Fibroblast of villous mesenchyme (primary cell): ENCODE measurements at places on chromosomes 11 and 22. TPM values are rescaled to one million over a fixed set of nuclear protein-coding genes. Genes with fewer than 3 reads are reported as not detected.
A peak's percentile ranks its signal among the peaks of the same experiment; 100 is the strongest.

The EML3 gene
- 15.5 and 21.6 TPM in 2 replicates for total RNA-seq

The OR52E8 gene
- not detected in 2 replicates for total RNA-seq

The RTN4R gene
- 0.97 and 1.3 TPM in 2 replicates for total RNA-seq

The SLC1A2 gene
- 18.7 and 23.7 TPM in 2 replicates for total RNA-seq

The APOL4 gene
- not detected in 2 replicates for total RNA-seq

The FGF4 gene
- not detected in 2 replicates for total RNA-seq

The TRPC6 gene
- total RNA-seq: 26.4 and 35.8 TPM in 2 replicates

The RFPL1 gene
- total RNA-seq: not detected in 2 replicates

The HSD17B12 gene
- total RNA-seq: 107 and 148 TPM in 2 replicates

The GLB1L2 gene
- under 0.01 TPM in 1 of 2 replicates, not detected in the other for total RNA-seq

The SLC25A45 gene
- total RNA-seq: 1.7 and 2.9 TPM in 2 replicates

The ARHGEF17 gene
- 71.2 and 78.3 TPM in 2 replicates for total RNA-seq

The KREMEN1 gene
- total RNA-seq: 2.6 and 3.2 TPM in 2 replicates

The ANGPTL5 gene
- not detected in 2 replicates for total RNA-seq

The TBX10 gene
- not detected in 2 replicates for total RNA-seq

The GGTLC3 gene
- total RNA-seq: not detected in 2 replicates

The TMPRSS4 gene
- total RNA-seq: not detected in 2 replicates

GRCh38 chr11:22707119-22707899, 40.9 kb downstream of the GAS2 start:
- no peak for DNase-seq

- peak; percentile 52 for DNase-seq
These were observed 10.8 kb downstream of the ARAP1 start for GRCh38 chr11:72741429-72741833.

DNA sequence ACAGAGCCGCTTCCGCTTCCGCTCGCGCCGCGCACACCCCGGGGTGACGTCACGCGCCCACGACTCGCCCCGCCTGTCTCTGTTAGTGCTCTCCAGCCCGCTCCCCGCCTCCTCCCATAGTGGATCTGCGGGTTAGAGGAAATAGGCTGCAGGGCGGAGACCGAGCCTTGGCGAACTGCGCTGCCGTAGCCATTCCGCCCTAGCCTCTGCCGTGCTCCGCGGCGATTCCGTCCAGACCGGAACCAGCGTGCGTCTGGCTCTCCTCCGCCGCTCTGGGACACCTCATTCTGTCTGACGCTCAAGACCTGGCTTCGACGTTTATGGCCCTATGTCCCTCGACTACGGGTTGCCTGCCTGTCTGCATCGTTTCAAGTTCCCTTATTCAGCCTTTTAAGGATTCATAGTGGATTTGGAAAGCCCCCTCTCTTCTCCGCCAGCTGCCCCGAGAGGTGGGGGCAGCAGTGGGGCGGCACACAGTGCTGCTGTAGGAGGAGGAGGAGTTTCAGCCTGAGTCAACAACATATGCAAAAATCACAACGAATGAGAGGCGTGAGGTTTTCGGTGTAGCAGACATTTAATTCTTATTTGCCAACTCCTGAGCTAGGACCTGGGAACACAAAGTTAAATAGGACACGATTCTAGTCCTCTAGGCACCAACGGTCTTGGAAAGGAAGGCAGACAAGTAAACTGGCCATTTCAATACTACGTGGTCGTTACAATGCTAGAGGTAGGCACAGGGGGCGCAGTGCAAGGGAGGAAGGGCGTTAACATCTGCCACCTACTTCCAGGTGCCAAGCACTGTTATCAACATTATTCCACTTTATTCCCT, at the start of gene TAF10:
TSS of gene TAF10 (minus strand) at position 4 of the 829 bp plus-strand sequence. CDS start 27 bp downstream, outside the sequence.
- peak; percentile 98 for DNase-seq

DNA sequence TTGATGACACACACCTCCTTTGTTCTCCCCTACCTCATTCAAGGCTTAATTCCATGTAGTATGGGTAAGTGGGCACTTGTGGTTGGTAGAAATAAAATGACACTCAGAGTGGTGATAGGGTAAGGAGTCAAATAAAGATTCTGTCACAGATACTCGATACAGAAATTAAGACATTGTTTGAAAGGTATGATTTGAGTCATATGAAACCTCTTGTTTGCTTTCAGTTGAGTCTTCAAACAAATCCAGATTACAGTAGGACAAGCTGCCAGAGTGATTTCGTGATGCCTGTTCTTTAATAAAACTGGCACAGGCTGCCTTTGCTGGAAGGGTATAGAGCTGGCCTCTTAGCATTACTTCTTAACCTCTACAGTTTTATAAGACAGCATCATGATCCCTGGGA, 182.4 kb downstream of the SPON1 start:
- no peak for DNase-seq

DNA sequence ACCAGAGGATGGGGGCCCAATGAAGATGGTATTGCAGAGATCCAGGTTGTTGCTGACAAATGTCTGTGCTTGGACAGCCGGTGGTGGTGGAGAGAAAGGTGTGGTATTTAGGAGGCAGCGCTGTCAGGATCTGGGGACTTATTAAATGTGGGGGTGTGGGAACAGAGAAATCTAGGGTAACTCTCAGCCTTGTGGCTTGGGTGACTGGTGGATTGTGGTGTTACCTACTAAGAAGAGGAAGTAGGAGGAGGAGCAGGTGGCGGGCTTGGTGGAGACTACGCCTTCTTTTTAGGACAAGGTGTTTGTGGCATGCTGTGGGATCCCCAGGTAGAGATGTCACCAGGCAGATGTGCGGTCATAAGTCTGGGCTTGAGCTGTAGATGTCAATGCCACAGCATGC, 144.0 kb downstream of the GRIK4 start:
- DNase-seq: no peak

DNA sequence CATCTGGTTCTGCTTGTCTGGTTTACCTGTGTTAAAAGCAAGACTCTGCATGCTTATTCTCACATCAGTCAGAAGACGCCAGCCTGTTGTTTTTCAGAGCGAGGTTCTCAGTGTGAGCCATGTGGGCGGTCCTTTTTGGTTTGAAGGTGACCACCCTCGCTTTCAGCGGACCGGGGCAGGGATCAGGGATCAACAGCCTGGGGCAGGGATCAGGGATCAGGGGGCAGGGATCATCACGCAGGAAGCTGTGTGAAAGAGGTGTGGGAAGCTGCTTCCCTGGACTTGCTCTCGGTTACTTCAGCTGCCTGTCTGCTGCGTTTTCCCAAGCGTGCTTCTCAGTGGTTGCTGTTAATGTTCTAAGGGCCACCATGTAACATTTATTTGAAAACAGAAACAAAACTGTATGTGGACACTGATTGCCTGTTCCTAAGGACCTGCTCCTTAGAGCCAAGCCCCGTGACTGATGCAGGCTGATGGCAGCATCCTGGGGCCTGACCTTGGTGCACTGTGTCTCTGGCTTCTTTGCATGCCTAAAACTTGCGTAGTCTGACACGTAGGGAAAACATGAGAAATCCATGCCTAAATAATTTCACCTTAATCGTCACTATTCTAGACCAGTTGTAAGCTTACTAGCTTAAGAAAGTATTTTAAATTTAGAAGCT, 146.9 kb downstream of the ATXN10 start:
- DNase-seq: no peak

GRCh38 chr22:39897841-39898240, 3.0 kb upstream of the GRAP2 start:
- no peak for DNase-seq

- no peak for DNase-seq
These were observed 1.2 kb downstream of the GAS2L1 start for GRCh38 chr22:29307596-29308147.

- DNase-seq: peak; percentile 83
These were observed at the start of gene ENDOD1 for GRCh38 chr11:95089620-95090542. Gene ENDOD1 (plus strand): TSS chr11:95089846. CDS start chr11:95089928, 82 bp downstream.

DNA sequence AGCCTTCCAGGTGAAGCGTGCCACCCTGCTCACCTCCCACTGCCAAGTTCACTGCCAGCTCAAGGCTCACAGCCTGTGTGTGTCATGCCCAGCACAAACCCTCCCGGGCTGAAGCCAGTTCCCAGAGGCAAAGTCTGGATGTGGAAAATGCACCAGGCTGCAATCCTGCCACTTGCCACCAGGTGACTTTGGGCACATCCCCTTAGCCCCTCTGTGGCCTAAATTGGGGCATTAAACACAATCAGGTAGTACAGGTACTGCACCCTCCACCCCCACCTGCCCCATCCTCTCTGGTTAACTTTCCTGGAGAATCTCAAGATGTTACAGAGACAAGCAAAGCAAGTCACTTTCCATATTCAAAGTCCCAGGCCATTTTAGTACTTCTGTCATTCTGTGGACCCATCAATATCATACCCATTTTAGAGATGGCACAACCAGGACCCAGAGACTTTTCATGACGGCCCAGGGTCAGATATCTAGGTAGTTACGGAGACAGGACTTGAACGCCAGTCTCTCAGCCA, 1.8 kb upstream of the RASD2 start:
- no peak for DNase-seq

DNA sequence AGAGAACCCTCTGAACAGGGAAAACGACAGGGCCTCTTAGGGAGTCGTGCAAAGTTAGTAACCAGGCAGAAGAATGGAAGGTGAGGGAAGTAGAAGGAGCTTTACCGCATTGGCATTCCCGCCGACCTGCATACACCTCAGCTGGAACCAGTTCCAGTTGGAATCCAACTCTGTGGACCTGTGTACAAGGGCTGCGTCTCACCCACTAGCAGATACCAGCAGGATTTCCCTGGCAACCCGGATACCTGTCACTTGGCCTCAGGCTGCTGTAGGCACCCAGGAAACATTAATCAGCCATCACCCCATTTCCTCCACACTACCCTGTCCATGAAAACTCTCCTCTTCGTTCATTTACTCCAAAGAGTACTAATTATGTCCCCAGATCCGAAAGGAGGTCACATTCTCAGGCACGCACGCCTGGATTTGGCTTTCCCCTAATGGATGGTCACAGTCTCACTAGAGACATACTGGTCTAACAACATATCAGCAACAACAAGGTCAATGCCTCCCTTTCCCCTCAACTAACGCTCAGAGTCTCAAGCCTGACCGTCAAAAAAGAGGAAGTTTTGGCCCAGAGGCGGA, 842 bp downstream of the ARFGAP2 start:
- DNase-seq: no peak

- DNase-seq: peak; percentile 75
These were observed 15.8 kb downstream of the ABTB2 start for GRCh38 chr11:34341931-34342533.

GRCh38 chr11:68664906-68665305, 19.4 kb upstream of the GAL start:
- DNase-seq: no peak

DNA sequence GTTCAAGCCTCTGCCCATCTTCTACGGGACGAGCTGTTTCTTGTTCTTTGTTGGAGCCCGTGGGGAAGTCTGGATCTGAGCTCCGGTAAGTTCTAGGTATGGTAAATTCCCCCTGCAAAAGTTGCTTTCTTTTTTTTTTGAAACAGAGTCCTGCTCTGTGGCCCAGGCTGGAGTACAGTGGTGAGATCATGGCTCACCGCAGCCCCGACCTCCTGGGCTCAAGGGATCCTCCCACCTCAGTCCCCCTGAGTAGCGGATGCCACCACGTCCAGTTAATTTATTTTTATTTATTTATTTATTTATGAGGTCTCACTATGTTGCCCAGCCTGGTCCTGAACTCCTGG, 35.5 kb upstream of the MOB2 start:
- no peak for DNase-seq

DNA sequence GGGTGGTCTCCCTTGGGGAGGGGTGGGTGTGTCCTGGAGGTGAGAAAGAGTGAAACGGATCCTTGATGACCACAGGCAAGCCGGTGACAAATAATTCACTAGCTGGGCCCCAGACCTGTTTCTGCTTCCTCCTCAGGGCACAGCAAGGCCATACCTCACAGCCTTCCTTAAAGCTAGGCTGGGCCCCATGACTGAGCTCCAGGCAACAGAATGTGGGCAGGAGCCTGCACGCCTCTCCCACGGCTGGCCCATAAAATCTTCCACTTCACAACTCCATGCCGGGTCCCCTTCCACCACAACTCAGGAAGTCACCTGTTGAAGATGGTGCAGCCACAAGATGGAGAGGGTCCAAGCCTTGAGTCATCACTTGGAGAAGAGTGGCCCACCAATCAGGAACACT, 23.9 kb downstream of the SLC22A12 start:
- no peak for DNase-seq

- DNase-seq: no peak
These were observed 206.2 kb upstream of the CADM1 start for GRCh38 chr11:115710426-115710825.

GRCh38 chr11:17544181-17544622, at the start of gene USH1C:
Gene USH1C (minus strand): TSS chr11:17544416. CDS start chr11:17544307, 109 bp downstream.
- DNase-seq: no peak

DNA sequence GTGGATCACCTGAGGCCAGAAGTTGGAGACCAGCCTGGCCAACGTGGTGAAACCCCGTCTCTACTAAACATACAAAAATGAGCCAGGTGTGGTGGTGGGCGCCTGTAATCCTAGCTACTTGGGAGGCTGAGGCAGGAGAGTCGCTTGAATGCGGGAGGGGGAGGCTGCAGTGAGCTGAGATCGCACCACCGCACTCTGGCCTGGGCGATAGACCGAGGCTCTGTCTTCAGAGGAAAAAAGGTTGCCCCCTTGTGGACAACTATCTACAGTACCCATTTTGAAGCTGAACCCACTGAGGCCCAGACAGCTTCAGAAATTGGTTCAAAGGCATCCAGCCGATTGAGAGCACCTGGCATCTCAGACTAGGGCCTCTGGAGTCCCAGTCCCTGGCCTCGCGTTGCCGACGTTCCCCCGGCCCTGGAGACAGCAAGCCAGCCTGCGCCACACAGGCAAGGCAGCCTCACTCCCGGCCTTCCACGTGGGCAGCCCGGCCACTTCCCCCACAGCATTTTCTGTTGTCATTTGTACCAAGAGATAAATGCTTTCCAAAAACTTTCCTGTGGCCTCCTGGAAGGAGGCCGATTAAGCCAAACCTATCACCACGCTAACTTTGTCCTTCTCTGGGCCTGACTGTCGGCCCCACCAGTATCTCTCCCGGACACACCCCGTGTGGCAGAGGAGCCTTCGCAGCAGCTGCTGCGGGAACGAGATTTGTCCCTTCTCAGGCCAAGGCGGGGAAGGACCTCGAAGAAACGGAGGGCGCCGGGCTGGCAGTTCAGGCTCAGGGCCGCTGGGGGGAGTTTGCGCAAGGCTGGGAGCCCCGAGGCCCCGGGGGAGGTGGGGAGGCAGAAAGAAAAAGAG, 82.8 kb downstream of the FLI1 start:
- peak; percentile 53 for DNase-seq

- DNase-seq: peak; percentile 8
These were observed 1.0 kb downstream of the FUT4 start for GRCh38 chr11:94544646-94545263.

DNA sequence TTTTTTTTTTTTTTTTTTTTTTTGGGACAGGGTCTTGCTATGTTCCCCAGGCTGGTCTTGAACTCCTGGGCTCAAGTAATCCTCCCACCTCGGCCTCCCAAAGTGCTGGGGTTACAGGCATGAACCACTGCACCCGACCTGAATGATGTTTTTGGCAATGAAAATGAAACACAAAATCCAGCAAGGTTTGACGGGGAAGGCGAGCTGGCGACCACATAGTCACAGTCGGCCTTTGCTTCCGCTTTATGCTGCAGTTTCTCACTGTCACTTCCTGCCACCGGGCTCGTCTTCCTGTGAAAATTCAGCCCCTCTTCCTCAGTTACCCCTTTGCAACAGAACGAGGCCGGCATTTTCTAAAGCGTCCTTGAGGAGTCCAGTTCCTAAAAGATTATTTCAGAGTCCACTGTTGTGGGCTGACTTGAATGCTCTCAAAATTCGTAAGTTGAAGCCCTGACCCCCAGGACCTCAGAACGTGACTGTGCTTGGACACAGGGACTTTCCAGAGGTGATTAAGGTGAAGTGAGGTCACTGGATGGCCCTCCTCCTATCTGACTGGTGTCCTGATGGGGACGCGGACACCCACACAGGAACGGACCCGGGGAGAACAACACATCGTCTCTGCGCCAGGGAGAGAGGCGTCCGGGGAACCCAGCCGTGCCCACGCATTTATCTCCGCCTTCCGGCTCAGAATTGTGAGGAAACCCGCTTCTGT, 2.9 kb upstream of the BID start:
- no peak for DNase-seq
